C1 segment of cervical spinal cord (tissue), 14 donors: ENCODE measurements at places on chromosomes 1 and 21.
A peak's percentile ranks its signal among the peaks of the same experiment; 100 is the strongest.

DNA sequence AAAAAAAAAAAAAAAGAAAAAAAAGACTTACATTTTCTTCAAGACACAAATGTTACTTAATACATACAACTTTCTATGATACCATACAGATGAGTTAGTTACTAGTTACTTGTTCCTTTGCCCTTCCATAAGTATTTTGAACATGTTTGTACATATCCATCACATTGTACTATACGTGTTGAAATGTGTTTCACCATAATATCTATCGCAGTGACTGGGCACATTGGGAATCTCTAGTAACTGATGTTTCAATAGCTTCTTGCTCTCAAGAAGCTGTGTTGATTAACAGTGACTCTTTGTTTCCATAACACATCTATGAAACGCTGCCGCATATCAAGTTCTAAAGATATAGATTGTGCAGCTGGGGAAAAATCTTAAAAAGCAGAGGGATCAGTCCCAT is 42.9 kb downstream of the KLHL20 start:
- DNase-seq = no peak

DNA sequence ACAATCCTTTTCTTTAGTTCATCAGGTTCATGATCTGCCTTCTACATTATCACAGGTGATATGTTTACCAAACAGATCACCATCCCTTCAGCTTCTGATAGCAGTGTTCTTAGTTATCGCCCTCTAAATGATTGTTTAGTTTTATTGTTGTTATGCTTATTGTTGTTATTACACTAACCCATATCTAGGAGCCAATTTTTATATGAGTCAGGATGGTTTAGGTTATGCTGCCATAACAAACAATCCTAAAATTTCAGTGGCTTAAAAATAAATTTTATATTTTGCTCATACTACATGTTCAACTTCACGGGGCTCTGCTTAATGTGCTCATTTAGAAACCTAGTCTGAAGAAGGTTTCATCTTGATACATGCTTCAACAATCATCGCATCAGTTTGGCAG is 4.4 kb upstream of the JUN start:
- DNase-seq = no peak

DNA sequence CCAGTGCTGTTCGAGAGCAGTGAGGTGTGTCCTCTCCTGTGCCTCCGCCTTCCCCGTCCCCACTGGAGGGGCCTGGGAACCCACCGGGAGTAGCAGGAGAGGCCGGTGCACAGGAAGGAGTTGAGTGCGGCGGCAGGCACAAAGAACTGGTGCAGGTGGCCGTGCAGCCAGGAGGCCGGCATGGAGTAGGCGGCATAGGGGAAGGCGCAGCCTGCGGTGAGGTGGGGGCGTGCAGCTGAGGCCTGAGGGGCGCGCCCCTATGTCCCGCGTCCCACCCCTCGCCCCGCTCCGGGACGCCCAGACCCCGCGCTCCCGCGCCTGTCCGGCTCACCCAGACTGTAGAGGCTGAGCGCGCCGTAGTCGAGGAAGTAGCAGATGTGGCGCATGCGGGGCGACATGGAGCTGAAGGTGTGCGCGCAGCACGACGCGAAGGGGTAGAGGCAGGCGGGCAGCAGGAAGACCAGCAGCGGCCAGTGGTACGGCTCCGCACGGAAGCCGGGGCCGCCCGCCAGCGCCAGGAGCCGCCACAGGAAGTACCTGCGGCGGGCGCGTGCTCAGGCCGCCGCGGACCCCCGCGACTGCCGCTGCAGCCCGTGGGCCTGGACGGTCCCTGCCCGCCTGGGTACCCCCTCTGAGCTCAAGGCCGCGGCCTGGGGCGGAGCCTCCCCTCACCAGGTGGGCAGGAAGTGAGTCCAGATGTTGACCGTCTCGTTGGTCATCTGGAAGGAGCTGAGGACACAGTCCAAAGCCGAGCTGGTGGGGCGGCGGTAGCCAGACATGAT is 2.2 kb downstream of the PAQR6 start:
- DNase-seq = no peak

- DNase-seq = no peak
Measured at GRCh38 chr1:112881742-112882127, 74.3 kb downstream of the SLC16A1 start.

DNA sequence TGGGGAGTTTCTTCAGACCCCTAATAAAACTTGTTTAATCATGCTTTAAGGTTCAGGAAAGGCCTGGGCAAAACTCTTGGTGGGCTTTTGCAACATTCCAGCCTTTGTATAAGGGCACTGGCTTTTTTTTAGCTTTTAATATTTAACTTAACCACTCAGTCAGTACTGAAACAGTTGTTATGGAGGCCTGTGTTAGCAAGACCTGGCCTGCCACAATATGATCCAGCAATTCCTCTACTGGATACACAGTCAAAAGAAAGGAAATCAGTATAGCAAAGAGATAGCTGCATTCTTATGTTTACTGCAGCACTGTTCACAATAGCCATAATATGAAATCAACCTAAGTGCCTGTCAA is 75.1 kb upstream of the COG2 start:
- DNase-seq = no peak

DNA sequence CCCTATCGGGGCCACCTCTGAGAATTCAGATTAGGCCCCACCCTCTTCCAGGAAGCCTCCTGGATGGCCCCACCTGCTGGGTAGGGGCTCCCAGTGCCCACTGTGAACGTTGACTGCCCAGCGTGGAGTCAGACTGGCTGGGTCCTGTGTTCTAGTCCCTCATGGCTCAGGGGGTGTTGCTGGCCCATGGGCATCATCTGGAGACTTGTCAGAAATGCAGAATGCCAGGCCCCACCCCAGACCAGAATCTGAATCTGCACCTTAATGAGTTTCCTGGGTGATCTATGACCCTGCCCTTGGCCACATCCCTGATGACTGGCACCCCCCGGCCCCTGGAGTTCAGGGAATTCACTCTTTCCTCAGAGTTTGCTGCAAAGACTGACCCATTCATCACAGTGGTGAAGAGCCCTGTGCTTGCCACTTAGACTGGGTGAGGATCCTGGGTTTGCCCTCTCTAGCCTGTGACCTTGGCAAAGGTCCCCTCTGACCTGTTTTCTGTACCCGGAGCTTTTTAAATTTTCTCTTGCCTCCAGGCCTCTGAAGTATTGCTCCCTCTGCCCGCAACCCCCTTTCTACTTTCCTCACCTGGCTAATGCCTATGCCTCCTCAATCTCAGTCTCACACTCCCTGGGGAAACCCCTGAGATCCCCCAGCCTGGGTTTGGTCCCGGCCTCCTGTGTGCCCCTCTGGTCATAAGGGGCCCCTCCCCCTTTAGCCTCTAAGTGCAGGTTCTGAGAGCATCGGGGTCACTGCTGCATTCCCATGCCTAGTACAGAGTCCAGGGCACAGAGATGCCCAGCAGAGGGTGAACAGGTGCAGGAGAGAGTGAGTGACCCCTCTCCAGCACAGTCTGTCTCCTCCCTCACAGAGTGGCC is 184.2 kb downstream of the MATN1 start:
- no peak for DNase-seq

- DNase-seq = no peak
Measured at GRCh38 chr1:220441211-220441610, 86.7 kb upstream of the MARK1 start.

- no peak for DNase-seq
Measured at GRCh38 chr1:177423090-177423489, 252.3 kb downstream of the BRINP2 start.

GRCh38 chr1:89624715-89625323 is 8.1 kb upstream of the LRRC8C start:
- DNase-seq = no peak

DNA sequence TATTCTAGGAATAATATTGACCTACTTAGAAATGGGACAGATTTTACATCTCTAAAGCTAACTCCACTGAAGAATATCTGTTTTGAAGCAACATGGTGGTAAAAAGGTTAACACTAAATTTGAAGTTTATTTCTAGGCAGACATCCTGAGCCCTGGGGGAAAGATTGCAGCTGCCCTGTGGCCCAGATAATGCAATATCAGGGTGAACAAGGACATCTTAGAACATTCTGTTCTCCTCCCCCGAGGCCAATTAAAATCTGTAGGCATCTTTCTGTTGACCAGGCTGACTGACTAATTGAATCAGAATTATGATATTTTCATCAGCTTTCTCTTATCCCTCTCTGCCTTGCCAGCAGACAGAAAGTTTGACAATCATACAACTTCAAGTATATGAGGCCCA is 149.8 kb upstream of the DUSP10 start:
- no peak for DNase-seq

- DNase-seq = peak; percentile 59
Measured at GRCh38 chr1:6385488-6386191, 7.9 kb downstream of the ACOT7 start.

DNA sequence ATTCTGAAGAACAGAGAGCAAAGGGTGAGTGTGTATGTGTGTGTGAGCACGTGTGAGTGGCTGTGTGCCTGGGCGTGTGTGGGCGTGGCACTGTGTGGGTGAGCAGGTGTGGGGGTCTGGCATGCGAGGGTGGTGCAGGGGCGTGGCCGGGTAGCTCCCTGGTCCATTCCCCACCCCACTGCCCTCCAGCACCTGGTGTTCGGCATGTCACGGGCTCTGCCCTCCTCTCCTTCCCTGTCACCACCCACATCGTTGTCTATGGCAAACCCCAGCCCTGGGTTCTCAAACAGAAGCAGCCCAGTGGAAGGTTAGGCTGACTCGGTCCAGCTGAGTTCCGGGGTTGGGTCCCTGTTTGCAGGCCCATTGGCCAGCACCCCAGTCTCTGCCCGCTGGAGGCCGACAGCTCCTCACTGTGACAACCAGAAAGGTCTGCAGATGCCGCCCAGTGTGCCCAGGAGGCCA is 39.8 kb downstream of the UBE2G2 start:
- no peak for DNase-seq

DNA sequence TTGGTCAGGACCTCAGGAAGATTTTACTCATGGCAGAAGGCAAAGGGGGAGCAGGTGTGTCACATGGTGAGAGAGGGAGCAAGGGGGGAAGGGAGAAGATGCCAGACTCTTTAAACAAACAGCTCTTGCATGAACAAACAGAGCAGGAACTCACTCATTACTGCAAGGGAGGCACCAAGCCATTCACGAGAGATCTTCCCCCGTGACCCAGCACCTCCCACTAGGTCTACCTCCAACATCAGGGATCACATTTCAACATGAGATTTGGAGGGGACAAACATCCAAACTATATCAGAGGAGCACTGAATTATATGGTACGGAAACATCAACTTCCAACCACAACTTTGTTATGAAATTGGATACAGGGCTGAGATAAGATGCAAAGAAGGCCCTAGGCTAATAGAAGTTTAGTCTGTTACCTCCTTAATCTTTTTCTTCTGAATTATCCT is 164.9 kb downstream of the ST6GALNAC3 start:
- DNase-seq = no peak

DNA sequence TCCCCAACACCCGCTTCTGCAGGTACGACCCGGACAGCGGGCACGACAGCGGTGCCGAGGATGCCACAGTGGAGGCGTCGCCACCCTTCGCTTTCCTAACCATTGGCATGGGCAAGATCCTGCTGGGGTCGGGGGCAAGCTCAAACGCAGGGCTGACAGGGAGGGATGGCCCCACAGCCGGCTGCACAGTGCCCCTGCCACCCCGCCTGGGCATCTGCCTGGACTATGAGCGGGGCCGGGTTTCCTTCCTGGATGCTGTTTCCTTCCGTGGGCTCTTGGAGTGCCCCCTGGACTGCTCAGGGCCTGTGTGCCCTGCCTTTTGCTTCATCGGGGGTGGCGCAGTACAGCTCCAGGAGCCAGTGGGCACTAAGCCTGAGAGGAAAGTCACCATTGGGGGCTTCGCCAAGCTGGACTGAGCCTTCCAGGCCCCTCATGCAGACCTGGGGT is 10.1 kb downstream of the TRIM46 start:
- DNase-seq = no peak

DNA sequence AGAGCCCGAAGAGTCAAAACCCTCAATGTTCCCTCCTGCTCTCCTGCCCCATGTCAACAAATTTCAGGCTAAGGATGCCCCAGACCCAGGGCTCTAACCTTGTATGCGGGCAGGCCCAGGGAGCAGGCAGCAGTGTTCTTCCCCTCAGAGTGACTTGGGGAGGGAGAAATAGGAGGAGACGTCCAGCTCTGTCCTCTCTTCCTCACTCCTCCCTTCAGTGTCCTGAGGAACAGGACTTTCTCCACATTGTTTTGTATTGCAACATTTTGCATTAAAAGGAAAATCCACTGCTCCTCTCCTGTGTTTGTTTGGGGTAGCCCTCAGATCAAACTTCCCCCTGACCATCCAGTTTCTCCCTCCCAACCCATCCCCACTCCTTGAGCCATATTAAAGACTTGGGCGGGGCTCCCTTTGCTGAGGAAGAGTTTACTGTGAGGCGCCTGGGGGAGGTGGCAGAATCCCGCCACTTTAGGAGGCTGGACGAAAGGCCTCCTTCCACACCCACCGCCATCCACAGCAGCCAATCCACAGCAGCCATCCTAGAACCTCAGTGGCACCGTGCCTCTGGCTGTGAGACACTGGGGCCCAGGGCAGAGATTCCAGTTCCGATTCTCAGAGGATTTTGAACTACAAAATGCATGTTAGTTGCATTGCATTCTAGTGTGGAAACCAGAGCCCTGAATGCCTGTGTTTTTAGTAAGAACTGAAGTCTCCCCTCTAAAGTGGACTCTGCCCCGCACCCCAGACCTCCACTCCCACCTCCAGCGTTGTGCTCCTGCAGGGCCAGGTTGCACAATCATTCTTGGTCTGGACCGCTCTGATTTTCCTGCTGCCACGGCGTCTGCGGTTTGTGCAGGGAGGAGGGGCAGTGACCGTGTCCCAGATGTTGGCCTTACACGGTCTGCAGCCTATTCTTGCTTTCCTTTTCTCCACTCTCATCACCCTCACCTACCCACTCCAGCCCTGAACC is 3.0 kb downstream of the OLFML3 start:
- peak; percentile 28 for DNase-seq

GRCh38 chr1:19762175-19762779 is 37.4 kb downstream of the TMCO4 start:
- no peak for DNase-seq

- no peak for DNase-seq
Measured at GRCh38 chr1:160397651-160398050, 2.7 kb upstream of the VANGL2 start.

- DNase-seq = no peak
Measured at GRCh38 chr1:94792473-94793295, 27.5 kb upstream of the SLC44A3 start.

DNA sequence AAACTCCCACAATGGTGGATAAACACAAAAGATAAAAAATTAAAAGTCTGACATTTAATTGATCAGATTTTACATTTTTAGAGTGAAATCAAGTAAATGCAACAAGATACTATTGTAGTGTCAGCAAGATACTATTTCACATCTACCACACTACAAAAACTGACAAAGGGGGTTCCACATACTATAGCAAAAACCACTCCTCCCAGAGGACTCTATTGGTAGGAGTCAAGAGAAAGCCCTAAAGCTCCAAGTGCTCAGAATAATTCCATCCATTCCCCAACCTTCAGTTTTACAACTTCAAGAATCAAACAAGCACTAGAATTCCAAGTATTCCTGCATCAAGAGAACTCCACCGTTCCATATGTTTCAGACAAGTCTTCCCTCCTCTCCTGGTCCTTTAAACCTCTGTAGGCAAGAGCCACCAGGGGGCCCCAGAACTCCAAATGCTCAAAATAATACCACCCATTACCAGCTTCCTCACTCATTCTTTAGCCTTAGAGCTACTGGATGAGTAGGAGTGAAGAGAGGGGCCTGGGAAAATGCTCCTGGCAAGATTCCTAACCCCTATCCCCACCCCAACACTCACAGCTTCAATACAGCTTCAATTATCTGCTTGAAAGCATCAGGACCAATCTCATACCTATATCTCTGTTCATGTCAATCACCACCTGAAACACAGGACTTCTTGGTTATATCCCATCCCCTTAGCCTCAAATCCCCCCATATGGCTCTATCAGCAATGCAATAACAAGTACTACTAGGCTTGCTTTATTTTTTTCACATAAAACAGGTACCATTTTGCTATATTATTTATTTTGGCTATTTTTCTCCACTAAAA is 9.9 kb downstream of the TOR1AIP2 start:
- no peak for DNase-seq
